ENCODE measurements at places on chromosomes 3 and 15.

DNA sequence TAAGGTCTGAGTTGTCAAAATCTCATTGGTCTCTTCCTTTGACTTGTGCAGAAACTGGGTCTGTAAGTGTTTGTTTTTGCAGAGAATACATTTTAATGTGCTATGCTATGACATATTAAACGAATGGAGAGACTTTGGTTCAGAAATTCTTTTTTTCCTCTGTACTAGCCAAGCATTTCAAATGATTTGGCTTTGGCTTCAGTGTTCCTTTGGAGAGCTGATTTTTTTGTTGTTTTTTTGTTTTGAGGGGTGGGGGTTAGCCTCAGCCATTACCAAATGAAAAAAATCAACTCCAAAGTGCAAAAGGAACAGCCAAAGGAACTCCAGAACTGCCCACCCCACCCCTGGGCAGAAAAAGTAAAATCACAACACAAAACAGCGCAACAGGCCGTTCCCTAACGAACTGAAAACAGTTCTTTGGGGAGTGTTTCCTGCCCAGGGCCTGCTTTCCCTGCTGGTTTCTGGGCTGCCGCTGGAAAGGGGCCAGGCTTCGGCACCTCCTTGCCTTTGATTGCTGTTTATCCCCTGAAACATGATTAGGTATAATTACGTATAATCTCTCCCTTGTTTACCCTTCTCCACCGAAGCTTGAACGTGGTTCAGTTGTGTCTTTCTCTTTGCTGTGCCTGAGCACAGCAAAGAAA, 57.6 kb upstream of the NEO1 start:
- no peak for DNase-seq

- no peak for DNase-seq
Measured at GRCh38 chr15:76460871-76461270, 124.3 kb downstream of the ISL2 start.

- no peak for DNase-seq
Measured at GRCh38 chr3:51110586-51110985, 274.5 kb upstream of the MANF start.

DNA sequence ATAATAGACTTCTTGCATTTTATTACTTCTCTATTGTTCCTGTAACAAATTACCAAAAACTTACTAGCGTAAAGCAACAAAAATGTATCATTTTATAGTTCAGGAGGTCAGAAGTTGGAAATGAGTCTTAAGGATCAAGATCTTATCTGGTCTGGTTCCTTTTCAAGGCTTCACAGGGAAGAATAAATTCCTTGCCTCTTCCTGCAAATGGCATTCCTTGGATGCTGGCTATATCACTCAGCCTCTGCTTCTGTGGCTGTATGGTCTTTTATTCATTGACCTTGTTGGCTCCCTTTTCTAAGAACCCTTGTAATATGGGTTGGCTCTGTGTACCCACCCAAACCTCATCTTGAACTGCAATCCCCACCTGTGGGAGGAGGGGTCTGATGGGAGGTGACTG, 478.4 kb upstream of the THBS1 start:
- DNase-seq, result no peak

- DNase-seq, result no peak
Measured at GRCh38 chr3:79415356-79415755, 352.4 kb downstream of the ROBO1 start.
